Renal cortex interstitium (tissue), 15 donors: ENCODE measurements at places on chromosomes 6 and 20. TPM values are rescaled to one million over a fixed set of nuclear protein-coding genes. Genes with fewer than 3 reads are reported as not detected.

The GNMT gene
- polyA plus RNA-seq = 0.95 TPM

The GJA1 gene
- 57.6 TPM for polyA plus RNA-seq

The TRIM31 gene
- not detected for polyA plus RNA-seq

The EPPIN gene
- polyA plus RNA-seq = 0.16 TPM

The ABHD16B gene
- polyA plus RNA-seq = not detected

The FRS3 gene
- 4.4 TPM for polyA plus RNA-seq

The TFAP2D gene
- not detected for polyA plus RNA-seq

The DLK2 gene
- polyA plus RNA-seq = 1.0 TPM

The LTA gene
- 0.26 TPM for polyA plus RNA-seq

The TFAP2B gene
- 12.2 TPM for polyA plus RNA-seq

The GLP1R gene
- 0.93 TPM for polyA plus RNA-seq

The ZC3H12D gene
- polyA plus RNA-seq = 0.29 TPM

The RMND1 gene
- 57.7 TPM for polyA plus RNA-seq

The DHX35 gene
- polyA plus RNA-seq = 15.8 TPM

The SLC24A3 gene
- 5.4 TPM for polyA plus RNA-seq

The LAMA4 gene
- polyA plus RNA-seq = 101 TPM

The PRPH2 gene
- polyA plus RNA-seq = 3.0 TPM

The TINAG gene
- 24.3 TPM for polyA plus RNA-seq

The JPH2 gene
- polyA plus RNA-seq = 1.7 TPM

The NNAT gene
- polyA plus RNA-seq = 94.7 TPM

The PSMB8 gene
- polyA plus RNA-seq = 19.7 TPM

The FAM217A gene
- polyA plus RNA-seq = 2.3 TPM

The CTCFL gene
- 3.0 TPM for polyA plus RNA-seq

The PRKN gene
- 15.1 TPM for polyA plus RNA-seq

The SLC35D3 gene
- polyA plus RNA-seq = 0.19 TPM

The POU5F1 gene
- 4.5 TPM for polyA plus RNA-seq

The RAET1G gene
- 1.2 TPM for polyA plus RNA-seq

The FILIP1 gene
- polyA plus RNA-seq = 3.5 TPM

The TFEB gene
- polyA plus RNA-seq = 9.8 TPM

The RAET1L gene
- polyA plus RNA-seq = not detected

The TP53TG5 gene
- polyA plus RNA-seq = 1.6 TPM

The SLC17A2 gene
- polyA plus RNA-seq = 0.58 TPM

The WFDC5 gene
- not detected for polyA plus RNA-seq

The SIRPD gene
- polyA plus RNA-seq = not detected

The DUSP15 gene
- polyA plus RNA-seq = 19.9 TPM

The GPR63 gene
- polyA plus RNA-seq = 2.7 TPM

The TSBP1 gene
- 0.20 TPM for polyA plus RNA-seq

The AARS2 gene
- polyA plus RNA-seq = 19.7 TPM

The RAB32 gene
- 28.2 TPM for polyA plus RNA-seq

The CD93 gene
- polyA plus RNA-seq = 41.0 TPM
